ENCODE measurements at places on chromosomes 5 and 9.

DNA sequence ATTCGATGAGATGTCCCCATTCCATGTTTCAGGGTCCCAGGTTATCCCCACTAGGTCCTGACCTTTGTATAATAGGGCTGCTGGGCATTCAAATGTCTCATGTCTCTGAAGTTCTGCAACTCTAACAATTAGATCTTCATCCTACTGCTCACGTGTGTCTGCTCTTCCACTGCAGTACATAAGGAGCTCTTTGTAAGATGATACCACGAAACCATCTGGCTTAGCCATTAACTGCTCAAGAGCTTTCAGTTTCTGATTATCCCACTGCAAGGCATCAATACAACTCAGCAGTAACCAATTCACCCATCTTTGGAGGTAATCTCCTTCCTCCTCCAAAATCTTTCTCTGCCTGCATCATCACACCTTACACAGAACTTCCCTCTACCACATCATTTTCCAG, 49.9 kb upstream of the PPP2CA start:
- no peak for DNase-seq

DNA sequence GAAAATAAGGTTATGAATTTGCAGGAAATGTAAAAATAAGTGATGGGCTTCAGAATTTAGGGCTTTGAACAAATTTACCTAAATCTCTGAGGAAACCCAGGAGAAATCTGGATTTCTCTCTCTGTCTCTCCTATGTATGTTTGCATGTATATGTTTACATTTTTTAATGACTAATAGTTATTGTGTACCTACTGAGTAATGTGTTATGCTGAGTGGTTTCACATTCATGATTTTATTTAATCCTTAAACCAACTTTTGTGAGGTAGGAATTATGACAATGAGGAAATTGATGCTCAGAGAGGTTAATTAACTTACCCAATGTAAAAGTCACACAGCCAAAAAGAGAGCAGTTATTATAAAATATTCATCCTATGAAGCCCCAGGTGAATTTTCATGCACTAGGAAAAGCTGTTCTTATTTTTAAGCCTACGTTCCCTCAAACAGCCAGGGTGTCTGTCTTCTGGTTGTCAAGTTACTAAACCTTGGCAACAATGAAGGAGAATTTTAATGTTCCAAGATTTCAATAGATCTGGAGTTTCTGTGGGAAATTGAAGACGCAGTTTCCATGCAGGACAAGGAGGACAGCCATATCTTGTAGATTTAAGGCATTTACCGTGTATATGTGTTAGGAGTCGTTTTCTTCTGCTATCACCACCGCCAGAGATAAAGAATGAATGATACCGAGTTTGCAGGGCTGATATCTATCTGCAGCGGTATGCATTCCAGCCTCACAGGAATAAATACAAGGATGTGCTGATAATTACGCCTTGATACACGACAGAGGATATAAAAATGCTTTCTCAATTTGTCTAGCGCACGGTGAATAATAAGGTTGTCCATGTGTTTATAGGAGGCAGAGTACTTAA, 484.8 kb downstream of the ZSWIM6 start:
- DNase-seq = no peak

- no peak for DNase-seq
Measured at GRCh38 chr5:137589185-137589584, 90.1 kb upstream of the SPOCK1 start.

- no peak for DNase-seq
Measured at GRCh38 chr5:83767409-83767992, 46.8 kb upstream of the HAPLN1 start.

DNA sequence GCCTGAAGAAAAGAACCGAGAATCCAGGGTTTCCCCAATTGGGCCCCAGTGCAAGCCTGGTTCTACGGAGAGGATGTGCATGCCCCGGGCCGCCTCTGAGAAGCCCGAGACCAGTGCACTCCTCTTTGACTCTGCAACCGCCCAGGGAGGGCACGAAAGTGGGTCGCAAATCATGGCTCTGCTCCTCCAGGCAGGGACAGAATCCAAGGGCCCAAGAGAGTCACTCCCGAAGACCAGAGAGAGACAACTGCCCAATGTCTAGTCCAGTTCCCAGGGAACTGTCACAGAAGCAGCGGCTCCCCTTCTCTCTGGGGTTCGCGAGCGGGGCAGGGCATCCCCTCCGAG, 107.8 kb downstream of the PSD2 start:
- no peak for DNase-seq

DNA sequence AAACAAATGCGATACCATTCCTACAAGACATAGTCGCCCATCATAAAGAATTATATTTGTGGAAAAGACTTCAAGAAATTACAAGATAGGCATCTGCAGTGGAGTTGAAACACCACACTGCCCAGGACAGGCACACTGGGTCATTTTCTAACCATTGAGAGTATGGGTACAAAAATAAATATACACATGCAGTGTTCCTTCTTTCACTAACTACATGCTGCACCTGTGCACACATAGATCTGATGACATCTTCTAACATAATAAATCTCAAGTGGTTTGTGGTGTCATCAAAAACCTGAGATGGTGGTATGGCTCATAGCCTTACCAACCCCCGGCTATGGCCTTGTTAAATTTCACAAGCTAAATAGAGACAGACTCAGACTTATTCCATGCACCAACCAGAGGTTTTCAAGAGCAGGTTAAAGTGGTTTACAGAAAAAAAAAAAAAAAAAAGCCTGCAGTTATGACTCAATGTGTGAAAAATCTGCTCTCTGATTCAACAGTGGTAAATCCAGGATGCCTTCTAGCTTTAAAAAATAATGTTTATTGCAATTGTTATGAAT, 12.4 kb upstream of the NFIB start:
- DNase-seq = peak; percentile 40

DNA sequence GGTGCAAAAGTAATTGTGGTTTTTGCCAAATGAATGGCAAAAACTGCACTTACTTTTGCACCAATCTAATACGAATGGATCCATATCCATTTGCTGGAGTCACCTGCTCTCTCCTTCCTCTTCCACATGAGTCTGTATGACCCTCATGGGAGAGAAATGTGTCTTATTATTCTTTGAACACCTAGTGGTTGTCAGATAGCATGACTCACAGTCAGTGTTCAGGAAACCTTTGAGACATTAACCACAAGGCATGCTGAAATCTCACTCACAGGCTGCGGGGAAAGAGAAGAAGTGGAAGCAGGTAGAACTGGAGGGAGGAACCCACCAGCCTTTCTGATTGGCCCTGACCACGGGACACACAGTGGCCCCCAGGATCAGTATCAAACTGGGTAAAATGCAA, 222.8 kb upstream of the KLF4 start:
- DNase-seq = peak; percentile 66

DNA sequence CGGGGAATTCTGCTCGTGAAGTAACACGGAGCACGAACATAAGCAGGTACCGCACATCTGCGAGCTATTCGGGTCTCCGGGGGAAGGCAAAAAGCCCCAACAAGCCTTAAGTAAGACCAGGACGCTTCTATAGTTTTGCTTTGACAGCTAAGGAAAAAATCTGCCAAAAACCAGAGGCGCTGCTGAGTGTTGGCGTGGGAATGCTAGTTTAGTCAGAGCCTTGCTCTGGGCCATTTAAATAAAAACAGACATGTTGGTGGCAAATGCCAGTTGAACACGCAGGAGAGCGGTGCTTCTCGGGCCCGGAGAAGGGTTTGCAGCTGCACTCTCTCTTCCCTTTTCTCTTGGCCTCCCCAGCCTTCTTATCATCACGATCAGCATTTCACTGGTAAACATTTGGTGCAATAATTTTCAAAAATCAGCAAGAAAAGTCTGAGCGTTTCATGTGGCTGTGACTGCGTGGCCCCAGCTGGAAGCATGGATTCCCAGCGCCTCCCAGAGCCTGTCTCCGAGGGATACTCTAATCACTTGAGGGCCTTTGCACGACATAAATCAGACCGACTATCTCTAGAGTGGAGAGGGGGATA, 6.4 kb upstream of the NOTCH1 start:
- DNase-seq = peak; percentile 50

DNA sequence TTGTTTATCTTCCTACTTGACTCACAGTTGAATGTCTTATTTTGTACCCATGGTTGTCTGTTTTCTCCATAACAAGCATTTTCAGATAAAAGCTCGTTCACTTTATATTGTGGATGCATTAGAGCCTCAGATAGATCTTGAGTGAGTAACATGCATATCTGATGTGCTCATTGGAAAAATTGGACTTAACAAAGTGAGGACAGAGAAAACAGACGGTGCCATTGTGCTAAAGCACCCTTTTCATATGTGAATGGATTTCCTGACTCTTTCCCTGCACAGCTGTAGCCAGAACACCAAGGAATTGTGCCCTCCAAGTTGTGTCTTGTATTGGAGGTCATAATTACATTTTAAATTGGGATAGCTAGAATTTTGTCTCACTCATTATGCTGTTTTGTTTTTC, 325.8 kb upstream of the MEF2C start:
- no peak for DNase-seq

DNA sequence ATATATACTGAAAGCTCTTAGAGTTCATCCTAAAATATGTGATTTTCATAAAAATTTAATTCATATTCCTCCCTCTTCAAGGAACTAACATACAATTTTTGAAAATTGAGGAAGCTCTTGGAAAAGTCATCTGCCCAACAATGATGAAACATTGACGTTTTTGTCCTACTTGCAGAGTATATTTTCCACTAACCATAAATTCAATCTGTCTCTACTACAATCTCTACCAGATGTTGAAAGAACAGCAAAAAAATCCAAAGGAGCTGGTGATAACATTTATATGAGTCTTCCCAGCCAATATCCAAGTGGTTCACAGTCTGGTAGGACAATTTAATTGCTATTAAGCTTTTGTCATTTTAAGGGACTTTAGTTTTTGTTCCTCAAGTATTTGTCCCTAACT, 81.1 kb upstream of the NR3C1 start:
- no peak for DNase-seq

- DNase-seq = peak; percentile 37
Measured at GRCh38 chr5:130282049-130282448, 377.8 kb downstream of the CHSY3 start.

DNA sequence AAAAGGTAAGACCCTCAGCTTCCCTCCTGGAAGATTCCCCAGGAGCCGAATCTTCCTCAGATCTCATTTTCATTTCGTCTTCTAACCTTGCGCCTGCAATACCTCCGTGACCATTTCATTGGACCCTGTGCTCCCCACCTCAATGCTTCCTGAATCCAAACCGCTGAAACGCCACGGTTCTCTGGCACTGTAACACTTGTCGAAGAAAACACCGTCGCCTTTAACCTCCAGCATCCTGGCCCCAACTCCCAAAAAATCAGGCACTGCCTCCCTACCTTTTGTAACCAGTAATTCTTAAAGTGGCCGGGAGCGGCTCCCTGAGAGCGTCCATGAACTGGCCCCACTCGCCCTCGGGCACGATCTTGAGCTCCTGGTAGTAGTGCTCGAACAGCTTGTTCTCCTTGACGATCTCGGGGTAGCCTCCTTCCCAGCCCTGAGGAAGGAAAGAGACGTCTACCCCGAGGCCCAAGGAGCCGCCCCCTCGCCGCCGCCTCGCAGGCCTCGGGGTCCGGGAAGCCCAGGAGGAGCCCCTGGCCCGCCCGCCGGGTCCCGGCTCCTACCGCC, 438 bp downstream of the NSUN2 start:
- peak; percentile 44 for DNase-seq

DNA sequence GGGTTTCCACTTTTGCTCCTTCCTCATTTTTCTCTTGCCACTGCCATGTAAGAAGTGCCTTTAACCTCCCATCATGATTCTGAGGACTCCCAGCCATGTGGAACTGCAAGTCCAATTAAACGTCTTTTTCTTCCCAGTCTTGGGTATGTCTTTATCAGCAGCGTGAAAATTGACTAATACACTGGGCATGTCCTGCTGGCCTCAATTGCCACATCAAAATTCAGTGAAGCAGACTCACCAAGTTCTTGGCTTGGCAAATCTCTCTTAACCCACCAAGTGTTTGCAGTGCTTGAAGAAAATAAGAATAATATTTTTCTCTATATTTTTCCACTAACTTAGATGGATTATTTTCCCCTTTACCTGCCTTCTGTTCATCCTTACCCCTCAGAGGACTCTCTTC, 212.0 kb downstream of the BRINP1 start:
- DNase-seq = no peak

DNA sequence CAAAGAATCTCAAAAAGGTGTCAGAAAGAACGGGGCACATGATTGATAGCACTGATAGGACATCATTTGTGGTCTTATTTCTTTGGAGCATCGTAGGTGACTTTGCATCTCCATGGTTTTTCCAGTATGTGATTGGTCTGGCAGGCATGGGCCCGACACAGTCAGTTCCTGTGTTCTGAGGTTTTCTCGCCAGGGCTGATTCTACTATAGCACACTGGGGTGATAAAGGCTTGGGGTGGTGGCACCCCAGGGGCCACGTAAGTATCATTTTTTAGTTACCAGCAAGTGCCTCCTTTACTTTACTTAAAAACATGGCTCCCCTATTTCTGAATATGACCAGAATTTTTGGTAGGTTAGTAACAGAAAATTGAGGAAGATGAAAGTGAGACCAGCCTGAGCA, 202.7 kb downstream of the RFK start:
- DNase-seq = no peak

GRCh38 chr5:29750453-29750852, 1443.0 kb upstream of the CDH6 start:
- DNase-seq = no peak

- DNase-seq = no peak
Measured at GRCh38 chr9:119801311-119801710, 432.1 kb upstream of the BRINP1 start.

Measured in HCEC 1CT (cell line).